ENCODE measurements at places on chromosomes 1 and 21.

DNA sequence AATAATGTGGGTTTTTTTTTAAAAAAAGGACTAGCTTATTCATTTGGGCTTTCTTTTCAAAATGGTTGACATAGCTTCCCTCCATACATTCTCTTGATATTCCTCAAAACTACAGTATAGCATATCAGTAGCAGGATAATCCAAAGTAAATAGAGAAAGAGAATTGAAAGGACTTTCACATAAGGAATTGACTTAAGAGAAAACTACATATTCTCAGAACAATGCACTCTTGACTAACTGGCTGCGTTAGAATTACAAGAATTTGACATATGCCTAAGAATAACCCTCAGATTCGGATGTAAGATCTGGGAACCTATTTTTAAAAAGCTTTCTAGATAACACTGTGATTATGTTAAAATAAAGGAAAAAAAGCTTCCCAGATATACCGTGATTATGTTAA is 3.1 kb downstream of the PRKAB2 start:
- DNase-seq, result no peak

- DNase-seq, result no peak
These were observed 597.0 kb upstream of the RGS18 start for GRCh38 chr1:191561276-191561675.

GRCh38 chr1:245245021-245245667 is 90.4 kb downstream of the KIF26B start:
- no peak for DNase-seq

DNA sequence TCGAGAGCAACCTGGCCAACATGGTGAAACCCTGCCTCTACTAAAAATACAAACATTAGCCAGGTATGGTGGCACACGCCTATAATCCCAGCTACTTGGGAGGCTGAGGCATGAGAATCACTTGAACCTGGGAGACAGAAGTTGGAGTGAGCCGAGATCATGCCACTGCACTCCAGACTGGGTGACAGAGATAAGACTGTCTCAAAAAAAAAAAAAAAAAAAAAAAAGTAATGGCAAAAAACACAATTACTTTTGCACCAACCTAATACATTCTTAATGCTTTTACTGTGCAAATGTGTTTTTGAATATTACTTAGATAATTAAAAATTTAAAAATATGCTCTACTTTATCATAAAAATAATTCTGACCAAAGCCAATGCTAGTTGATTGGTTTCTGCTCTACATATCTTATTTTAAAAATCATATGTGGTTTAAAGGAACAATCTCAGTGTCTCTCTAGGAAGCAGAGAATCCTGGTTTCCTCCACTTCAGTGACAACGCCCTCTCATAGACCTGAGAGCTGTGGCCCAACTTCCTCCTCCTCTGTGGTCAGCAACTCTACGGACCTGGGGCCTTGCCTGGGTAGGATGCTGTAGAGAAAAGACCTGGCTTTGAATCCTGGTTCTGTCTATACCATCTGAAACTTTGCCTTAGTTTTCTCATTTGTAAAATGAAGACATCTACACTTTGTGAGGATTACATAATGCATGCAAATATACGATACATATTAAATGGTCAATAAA is 64.7 kb downstream of the TGFBR3 start:
- no peak for DNase-seq

GRCh38 chr1:184299796-184300195 is 87.0 kb upstream of the C1orf21 start:
- no peak for DNase-seq

- DNase-seq, result no peak
These were observed 106.9 kb downstream of the KCND3 start for GRCh38 chr1:111882559-111882958.

DNA sequence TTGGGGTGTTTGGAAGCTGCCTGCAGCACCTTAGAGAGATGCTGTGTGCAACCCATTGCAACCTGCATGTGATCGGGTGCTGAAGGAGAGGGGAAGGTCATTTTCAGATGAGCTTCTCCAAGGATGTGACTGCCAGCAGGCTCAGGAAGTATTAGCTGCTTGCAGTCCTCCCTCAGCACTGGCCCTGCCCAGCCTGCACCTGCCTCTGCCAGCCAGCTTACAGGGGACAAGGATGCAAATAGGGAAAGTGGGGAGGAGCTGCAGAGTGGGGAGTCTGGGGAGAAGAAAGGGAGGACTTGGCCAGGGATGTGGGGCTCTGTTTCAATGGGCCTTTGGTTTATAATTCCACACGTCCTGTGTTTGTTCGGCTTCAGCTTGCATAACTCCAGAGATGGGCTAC is 254.5 kb downstream of the RRAGC start:
- DNase-seq, result no peak

GRCh38 chr1:201761871-201762270 is 67.1 kb upstream of the IPO9 start:
- no peak for DNase-seq

DNA sequence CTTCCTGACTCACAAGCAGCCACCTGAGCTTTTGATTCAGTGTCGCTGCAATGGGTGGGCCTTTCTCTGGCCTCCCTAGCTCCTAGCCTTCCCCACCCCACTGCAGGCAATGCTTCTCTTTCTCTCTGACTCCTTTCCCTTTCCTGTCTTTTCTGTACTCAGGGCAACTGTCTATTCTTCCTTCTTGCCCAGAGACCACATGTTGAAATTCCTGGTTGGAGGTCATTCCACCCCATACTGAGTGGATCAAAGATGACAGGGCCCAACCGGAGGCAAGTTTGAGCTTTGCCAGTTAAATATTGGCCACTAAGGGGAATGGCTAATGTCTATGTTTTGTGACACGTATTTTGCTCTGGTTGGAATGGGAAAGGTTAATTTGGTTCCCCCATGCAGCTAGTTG is 65.2 kb upstream of the ARID1A start:
- no peak for DNase-seq

DNA sequence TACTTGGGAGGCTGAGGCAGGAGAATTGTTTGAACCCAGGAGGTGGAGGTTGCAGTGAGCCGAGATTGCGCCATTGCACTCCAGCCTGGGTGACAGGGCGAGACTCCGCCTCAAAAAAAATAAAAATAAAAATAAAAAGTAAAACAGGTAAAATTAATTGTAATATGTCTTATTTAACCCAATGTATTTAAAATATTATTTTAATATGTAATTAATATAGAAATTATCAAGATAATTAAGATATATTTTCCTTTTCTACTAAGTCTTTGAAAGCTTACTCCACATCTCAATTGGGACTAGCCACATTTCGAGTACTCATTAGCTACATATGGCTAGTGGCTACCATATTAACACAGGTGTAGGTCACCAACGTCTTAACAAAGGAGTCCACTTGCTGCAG is 61.6 kb upstream of the IPO9 start:
- DNase-seq, result no peak

DNA sequence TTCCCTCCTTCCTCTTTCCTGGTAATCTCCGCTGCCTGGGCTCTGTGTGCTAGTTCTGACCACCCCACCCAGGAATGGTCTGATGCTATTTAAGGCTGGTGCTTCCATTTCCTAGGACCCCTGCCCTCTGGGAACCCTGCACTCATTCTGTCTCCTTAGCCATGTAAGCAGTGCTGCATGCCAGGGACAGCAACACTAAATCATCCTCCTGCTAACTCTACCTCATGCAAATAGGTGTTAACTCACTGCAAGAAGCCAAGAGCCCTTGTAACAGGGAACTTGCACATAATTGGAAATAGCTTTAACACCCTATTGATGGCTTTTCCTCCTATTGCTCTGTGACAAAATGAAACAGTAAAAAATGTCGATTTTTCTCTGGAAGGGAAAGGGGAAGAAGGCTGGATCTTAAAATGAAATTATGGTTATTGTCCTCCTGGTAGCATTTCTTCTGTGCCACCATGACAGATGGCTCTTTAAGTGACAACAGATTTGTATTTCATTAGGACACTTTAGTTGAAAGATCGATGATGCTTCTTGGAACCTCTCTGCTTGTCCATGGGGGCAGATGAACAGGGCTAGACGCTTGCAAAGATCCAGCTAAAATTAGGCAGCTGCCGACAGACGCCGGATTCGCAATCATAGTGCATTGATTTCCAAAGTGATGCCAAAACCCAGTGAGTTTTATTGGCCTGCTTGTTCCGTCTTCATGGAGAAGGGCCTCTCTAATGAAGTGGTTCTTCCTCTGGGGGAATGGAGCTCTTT is 551.7 kb downstream of the MATN1 start:
- DNase-seq, result no peak

Data from activated CD4-positive, CD25-positive, alpha-beta regulatory T cell treated with anti-CD3 and anti-CD28 coated beads, Interleukin-2, amount 50 U/mL, for 72 hours (primary cell).